ENCODE measurements at places on chromosomes 6 and 20.

DNA sequence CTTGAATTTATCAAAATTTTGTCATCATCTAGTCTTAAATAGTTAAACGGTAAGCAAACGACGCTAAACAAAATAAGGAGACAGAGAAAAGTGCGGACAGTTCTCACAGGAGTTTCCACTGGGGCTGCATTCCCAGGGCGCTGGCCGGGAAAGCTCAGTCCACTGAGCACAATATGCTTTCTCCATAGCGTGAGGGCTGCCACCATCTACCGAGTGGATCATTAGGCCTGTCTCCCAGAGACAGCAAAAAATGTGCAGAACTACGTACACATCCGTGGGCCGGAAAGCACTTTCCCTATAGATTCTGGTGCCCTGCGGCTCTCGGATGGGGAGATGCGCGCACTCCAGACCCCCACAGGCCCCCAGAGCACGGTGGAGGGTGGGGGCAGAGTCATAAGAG is 84.9 kb downstream of the THBS2 start:
- DNase-seq, result no peak

DNA sequence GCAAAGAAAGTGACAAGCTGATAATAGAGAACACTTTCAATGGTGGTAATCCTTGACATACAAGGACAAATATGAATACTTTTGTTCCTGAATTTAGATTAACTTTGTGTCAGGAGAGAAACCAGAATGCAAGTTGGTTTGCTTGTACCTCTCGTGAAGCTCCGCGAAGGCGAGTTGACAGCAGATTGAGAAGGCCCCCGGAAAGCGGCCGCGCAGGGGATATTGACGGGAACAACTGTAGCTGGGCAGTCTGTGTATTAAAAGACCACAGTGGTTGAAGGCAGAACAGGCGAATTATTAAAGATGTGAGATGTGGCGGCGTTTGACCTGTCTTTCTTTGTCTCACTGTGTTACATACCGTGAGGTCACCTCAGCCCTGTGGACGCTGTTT is 175.8 kb upstream of the RALGAPA2 start:
- no peak for DNase-seq

DNA sequence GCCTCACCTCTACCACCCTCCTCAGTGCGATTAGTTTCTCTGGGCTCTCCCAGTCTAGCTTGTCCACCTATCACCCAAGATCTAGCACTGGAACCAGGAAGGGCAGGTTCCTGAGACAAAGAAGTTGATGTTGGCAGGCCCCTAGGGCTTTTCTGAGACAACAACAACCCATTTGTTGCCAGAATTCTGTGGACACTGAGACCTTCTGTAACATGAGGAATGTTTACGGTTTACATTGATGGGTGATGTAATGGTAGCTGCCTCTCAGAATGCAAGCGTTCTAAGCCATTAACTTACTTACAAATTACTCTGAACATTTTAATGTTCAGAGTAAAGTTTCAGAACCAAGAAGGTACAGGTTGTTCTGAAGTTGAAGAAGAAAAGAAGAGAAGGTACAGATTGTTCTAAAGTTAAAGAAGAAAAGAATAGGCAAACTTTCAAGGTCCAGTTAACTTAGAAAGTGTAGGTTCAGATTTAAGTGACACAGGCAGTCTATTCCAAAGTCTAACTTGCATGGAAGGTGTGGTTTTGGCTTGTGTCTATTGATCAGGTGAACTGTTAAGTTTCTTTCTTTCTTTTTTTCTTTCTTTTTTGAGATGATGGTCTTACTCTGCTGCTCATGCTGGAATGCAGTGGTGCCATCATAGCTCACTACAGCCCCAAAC is 3.7 kb upstream of the MED23 start:
- DNase-seq, result no peak

DNA sequence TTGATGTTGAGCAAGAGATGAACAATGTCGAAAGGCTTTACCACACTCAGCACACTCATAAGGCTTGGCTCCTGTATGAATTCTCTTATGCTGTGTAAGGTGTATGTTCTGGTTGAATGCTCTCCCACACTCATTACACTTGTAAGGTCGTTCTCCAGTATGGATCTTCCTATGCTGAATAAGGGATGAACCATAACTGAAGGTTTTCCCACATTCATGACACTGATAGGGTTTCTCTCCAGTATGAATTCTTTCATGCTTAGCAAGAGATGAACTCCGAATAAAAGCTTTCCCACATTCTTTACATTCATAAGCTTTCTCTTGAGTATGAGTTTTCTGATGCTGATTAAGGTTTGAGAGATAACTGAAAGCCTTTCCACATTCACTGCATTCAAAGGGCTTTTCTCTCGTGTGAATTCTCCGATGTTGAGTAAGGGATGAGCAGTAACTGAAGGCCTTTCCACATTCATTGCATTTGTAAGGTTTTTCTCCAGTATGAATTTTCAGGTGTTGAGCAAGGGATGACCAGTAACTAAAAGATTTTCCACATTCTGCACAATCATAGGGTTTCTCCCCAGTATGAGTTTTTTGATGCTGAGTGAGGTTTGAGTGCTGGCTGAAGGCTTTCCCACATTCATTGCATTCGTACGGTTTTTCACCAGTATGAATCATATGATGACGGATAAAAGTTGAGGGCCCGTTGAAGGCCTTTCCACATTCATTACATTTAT is 21.1 kb downstream of the ZNF184 start:
- no peak for DNase-seq

GRCh38 chr6:5504078-5504477 is 242.8 kb downstream of the FARS2 start:
- DNase-seq, result no peak

GRCh38 chr6:36777801-36778200 is 61.4 kb downstream of the CPNE5 start:
- DNase-seq, result no peak

GRCh38 chr6:160426136-160426535 is 78.0 kb downstream of the SLC22A3 start:
- no peak for DNase-seq

DNA sequence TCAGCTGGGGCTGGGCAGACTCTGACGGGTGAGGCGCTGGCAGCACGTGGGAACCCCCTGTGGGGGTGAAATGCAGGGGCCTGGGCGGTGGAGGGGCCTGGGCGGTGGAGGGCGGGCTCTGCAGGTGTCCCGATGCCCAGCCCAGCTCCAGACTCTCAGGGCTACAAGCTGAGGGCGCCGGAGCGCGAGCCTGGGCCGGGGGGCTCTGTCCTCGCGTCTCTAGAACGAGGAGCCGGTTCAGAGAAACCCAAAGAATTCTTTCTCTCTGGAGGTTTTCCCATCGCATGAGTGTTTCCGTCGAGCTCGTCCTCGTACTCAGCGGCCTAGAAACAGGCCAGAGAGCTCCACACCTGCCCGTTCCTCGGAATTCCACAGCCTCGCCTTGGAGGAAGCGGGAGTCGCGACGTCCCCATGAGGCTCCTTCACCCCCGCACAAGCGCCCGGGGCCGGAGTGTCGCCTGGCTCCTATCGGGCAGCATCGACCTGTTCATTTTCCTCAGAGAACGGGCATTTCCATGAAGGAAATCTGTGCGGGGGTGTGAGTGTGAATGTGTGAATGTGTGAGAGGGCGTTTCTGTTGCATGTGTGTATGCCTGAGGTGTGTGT is 76.9 kb downstream of the SMOC2 start:
- no peak for DNase-seq

DNA sequence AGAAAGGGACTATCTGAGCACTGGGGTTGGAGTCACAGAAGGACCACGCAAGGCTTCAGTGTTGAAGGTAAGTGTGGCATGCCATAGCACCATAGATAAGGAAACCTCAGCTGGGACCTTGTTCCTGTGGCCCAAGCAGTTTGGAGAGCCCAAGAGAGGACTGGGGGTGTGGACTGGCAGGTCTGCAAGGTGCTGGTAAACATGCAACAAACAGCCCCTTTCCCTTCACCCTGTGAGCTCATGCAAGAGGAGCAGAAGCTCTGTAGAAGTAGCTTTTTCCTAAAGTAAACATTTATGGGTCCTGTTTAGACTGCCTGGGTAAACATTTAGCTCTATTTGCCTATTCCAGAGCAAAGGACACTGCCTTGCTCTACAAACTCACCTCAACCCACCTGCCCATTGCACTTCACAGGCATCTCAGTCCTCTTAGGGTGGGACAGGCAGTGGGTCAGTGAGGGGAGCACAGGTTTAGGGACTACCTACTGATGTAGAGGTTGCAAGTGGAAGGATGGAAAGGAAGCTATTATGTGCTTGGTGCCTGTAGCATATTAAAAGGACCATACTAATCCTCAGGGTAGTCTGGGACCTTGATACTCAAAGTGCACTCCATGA is 12.0 kb downstream of the ZSCAN31 start:
- no peak for DNase-seq

DNA sequence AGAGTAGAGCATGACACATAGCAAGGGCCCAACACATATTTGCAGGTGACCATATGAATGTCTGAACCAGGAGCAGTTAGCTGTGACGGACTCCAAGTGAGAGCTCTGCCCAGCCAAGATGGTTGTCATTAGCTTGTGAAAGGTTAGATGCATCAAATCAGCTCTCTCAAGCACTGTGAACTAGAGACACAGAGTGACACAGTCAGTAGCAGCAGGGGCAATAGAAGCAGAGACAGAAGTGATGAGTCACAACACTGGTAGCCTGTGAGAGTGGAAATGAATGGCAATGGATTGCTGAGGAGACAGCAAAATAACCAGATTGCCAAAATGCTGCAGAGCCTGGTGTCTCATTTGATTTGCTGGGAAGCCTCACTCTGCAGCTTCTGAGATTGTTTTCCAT is 558.9 kb downstream of the PKHD1 start:
- no peak for DNase-seq

DNA sequence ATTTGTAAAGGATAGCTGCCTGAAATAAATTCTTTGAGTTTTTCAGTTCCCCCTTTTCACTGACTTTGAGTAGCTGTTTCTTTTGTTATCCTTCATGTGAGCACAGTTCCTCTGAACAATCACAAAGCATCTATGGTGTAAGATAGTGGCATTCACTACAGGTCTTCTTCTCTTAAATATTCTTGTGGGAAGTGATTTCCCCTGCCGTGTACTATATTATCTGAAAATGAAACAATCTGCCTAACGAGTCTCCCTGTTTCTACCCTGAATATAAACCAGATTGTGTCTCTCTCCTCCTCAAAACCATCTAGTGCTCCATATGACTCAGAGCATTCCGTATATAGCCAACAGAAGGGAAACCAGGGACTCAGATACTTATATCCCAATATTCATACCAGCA is 380.1 kb upstream of the SOX4 start:
- DNase-seq, result no peak

- no peak for DNase-seq
Measured at GRCh38 chr6:123990376-123990775, 186.7 kb downstream of the NKAIN2 start.

DNA sequence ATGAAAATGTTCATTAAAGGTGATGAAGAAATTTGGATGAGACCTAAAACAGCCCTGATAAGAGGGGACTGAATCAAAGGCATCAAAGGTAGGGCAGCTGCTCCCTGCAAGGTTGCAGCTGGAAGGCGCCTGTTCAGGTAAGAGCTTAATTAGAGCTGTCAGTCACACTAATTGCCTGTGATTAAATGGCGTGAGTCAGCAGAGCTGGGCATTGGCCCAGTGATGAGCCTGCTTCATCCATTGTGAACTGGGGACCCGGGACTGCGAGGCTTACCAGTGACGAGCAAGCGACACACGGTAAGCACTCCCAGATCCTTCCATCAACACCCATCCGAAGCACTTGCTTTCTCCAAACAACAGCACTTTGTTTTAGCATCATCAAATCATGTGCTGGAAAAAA is 621.5 kb upstream of the CDH4 start:
- DNase-seq, result no peak

DNA sequence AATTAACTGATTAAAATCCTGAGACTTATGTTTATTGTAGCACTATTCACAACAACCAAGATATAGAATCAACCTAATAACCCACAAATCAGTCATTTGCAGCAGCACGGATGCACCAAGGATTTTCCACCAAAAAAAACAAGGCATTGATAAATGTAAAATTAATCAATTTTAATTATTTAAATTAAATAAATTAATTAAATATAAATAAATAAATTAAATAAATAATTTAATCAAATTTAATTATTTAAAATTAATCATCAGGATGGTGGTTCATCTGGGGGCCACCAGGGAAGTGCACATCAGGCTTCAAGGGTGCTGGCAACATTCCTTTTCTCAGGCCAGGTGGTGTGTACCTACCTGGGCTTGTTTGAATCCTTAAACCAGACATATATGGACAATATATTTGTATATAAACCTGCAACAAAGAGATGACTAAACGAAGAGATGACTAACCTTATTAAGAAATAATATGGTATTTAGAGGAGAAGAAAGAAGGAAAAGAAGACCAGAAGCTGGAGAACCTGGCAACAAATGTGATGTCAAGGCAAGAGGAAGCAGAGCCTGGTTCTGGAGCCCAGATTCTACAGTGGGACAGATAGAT is 89.2 kb downstream of the CD164 start:
- no peak for DNase-seq

GRCh38 chr6:35195120-35195780 is 18.5 kb upstream of the SCUBE3 start:
- DNase-seq, result no peak

DNA sequence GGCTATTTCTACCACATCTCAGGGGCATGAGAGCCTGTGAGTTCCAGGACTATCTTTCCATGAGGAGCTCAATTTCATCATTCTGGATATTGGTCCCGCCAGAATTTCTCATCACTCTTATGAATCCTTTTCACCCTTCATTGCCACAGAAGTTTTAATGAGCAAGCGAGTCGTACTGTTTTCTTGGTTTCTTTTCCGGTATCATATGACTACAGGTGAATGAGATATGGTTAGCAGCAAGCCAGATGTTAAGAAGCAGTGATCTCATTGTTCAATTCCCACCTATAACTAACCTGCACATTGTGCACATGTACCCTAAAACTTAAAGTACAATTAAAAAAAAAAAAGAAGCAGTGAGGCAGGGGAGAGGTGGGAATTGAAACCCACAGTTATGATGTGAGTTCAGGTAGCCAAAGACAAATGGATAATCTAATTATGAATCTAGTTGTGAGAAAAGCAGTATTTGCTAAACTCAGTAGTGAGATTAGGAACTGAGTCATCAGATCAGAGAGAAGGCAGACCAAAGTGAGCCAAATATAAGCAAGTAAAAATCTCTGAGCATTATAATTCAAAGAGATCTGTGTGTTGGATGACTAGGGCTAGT is 78.0 kb upstream of the ELOVL5 start:
- DNase-seq, result no peak

DNA sequence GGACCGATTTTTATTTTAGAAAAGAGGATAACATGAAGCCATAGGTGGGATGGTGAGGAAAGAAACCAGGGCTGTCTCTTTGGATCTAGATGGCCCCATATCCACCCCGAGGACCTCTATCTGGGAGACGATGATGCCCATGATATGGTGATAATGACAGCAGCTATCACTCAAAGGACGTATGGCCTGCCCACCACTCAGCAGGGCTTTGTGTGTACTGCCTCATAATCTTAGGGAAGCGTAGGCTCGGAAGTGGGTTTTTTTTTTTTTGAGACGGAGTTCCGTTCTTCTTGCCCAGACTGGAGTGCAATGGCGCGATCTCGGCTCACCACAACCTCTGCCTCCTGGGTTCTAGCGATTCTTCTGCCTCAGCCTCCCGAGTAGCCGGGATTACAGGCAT is 8.2 kb upstream of the TAF8 start:
- DNase-seq, result no peak
